Fibroblast of lung (primary cell): ENCODE measurements at places on chromosomes 3 and 15.
A peak's percentile ranks its signal among the peaks of the same experiment; 100 is the strongest.

DNA sequence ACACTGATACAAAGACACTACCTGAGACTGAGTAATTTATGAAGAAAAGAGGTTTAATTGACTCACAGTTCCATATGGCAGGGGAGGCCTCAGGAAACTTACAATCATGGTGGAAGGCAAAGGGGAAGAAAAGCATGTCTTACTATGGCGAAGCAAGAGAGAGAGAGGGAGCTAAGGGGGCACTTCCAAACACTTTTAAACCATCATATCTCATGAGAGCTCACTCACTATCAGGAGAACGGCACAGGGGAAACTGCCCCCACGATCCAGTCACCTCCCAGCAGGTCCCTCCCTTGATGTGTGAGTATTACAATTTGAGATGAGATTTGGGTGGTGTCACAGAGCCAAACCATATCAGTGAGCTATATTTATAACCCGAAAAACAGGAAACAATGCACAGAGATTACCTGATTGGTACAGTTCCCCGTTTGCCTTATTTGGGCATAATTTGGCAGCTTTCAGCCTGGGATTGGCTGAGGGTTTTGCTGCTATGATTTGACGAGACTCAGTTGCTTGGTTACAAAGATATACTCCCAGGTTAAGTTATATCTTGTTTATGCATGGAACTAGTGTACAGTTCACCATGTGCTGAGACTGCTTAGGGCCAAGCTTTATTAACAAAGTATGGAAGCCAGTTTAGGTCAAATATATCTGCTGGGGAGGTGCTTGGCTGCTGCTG, 184.2 kb downstream of the NR2F2 start:
- DNase-seq: no peak

DNA sequence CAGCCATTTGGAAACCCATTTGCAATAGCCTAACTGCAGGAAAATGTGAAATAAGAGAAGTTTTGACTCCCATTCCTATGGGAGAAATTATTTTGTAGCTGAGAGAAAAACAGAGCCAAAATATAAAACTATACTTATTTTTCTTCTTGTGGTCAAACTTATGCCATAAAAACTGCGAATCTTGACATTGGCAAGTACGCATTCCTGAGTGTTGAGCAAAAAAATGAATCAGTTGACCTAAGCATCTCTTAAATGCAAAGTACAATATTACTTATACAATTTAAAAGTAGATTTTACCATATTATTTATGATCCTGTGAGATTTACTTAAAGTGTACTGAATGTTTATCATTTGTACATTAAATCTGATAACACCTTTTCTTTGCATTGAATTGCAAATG, 50.1 kb upstream of the CMC1 start:
- DNase-seq: no peak

- DNase-seq: peak; percentile 95
Measured at GRCh38 chr3:50327943-50328691, at the start of gene TUSC2. TSS of gene TUSC2 (minus strand) at chr3:50328223. CDS start at chr3:50328099, 124 bp downstream.

DNA sequence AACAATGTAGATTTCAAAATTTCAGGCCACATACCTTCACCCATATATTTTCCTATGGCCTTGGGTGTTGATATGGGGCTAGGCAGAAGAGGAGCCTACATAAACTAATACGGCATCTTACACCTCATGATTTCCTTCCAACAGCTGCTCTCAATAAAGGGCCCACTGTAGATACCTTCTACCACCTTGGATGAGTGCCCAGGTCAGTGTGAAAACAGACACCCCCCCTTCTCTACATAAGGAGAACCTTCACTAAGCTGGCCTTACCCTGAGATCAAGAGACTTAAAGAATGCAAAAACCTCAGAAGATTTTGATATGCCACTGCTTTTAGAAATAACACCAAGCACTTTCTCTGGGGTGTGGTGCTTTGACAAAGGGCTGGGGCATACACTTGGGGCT, 42.7 kb downstream of the SH3BP5 start:
- no peak for DNase-seq

DNA sequence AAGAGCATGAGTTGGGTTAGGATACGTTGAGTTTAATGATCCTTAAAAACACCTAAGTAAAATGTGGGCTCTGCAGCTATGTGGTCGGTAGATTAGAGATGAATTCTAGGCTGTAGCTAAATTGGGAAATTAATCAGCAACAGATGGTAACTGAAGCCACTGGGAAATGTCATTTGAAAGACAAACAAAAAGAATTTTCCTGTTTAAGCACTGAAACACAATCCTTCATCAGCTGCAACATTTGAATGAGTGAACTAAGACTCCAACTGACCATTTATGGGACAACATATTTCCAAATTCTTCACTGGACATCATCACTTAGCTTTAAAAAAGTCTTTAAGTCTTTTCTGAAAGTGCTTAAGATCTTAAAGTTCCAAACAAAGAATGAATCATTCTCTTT, 226.9 kb downstream of the ZNF385D start:
- DNase-seq: no peak

GRCh38 chr15:99719096-99719541, 14.1 kb downstream of the LYSMD4 start:
- peak; percentile 84 for DNase-seq
